HS-5 (cell line): ENCODE measurements at places on chromosomes 11 and 22.
A peak's percentile ranks its signal among the peaks of the same experiment; 100 is the strongest.

DNA sequence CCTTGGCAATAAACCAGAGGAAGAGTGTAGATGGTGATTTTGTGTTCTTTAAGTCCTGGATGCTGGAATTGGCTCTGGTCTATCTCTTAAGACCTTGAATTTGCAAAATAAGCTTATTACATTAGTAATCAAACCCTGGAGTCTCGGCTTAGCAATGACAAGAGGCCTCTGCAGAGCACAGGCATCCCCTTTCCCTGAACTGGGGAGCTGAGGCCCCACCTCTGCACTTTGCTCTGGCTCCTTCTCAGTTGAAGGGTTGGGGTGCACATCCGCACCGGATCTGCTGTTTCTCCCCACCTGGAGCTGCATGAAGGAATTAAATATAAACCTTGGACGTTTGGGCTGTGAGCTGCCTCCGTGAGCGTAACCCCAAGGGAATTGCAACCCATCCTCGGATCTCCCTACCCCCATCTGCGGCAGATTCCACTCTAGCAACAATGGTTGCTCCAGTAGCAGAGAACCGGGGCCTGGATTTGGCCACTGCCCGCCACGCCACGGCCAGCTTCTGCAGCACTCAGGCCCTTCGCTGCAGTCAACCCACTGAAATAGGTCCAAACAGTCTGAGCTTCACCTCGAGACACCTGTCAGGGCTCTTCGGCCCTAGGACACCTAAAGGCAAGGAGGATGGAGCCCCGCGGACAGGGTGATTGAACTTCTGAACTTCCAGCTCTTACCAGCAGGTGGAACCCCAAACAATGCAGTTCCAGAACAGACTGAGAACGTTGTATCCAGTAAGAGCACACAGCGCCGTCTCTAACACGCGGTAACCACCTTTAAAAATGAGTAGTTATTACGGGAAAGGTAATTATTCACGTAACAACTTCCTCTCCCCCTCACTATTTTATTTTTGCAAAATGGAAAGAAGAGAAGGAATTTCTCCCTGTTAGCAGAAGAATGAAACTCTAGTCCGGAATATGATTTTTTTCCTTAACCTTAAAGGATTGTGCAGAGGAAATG lies 54.8 kb upstream of the CAPRIN1 start:
- peak; percentile 38 for DNase-seq

DNA sequence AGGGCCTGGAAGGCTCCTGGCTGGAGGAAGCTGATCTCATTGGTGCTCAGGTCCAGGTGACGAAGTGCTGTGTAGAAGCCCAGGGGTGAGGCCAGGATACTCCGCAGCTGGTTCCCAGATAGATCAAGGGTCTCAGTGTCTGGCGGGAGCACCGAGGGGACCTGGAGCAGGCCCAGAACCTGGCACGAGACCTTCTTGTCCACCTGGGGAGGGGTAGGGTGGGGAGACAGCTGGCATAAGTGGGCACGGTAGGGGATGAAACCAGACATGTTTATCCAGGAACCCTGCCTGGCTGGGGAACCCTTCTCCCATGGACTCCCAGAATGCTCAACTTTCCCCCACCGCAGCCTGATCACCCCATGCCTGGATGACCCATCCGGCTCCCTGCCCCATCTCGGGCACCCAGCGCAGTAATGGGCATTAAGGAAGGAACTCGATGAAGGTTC lies 9.2 kb downstream of the LRRC32 start:
- no peak for DNase-seq

- no peak for DNase-seq
These were observed 114.5 kb downstream of the NAT10 start for GRCh38 chr11:34219941-34220370.

GRCh38 chr11:43756575-43756974 lies 76.0 kb downstream of the HSD17B12 start:
- DNase-seq, result no peak

- DNase-seq, result no peak
These were observed 186.8 kb downstream of the TMEM135 start for GRCh38 chr11:87224486-87224885.

GRCh38 chr22:44344407-44344806 lies 31.7 kb upstream of the SHISAL1 start:
- no peak for DNase-seq

GRCh38 chr22:48490500-48491411 lies 1336.9 kb downstream of the BRD1 start:
- no peak for DNase-seq

DNA sequence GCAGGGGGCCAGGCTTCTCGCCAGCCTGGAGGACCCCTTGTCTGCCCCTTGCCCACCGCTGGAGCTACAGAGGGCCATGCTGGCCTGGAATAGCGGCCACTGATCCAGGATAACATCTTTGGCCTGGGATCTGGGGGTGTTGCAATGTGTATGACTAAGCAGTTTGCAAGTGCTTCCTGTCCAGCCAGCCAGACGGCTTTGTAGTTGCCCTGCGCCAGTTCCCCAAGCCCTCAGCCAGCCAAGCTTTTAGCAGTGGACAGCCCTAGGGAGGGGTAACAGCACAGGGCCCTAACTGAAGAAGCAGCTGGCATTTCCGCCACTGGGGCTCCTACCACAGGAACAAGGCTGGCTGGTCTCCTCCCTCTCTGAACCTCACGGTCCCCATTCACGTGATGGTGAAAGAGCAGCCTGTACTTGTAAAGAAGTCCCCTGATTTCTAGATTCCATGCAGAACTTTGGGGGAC lies 32.1 kb downstream of the UQCR10 start:
- peak; percentile 85 for DNase-seq

- no peak for DNase-seq
These were observed 2.9 kb downstream of the BCR start for GRCh38 chr22:23183061-23183698.

DNA sequence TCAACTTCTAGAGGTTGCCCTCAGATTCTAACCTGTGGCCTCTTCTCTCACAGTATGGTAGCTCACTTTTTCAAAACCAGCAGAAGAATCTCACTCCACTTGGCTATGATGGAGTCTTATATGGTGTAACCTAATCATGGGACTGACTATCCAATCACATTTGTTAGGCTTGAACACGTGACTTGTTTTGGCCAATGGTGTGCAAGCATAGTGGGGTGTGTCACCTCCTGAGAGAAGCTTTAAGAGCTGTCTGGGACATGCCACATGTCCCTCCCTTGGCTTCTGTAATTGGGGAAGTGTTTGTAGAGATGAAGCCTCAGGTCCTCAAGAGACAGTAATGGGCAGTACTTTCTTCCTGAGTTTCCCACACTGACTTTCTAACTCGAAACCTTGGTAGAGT lies 12.8 kb upstream of the SMIM38 start:
- DNase-seq, result no peak

- no peak for DNase-seq
These were observed 31.8 kb downstream of the PRDM11 start for GRCh38 chr11:45178223-45178622.

DNA sequence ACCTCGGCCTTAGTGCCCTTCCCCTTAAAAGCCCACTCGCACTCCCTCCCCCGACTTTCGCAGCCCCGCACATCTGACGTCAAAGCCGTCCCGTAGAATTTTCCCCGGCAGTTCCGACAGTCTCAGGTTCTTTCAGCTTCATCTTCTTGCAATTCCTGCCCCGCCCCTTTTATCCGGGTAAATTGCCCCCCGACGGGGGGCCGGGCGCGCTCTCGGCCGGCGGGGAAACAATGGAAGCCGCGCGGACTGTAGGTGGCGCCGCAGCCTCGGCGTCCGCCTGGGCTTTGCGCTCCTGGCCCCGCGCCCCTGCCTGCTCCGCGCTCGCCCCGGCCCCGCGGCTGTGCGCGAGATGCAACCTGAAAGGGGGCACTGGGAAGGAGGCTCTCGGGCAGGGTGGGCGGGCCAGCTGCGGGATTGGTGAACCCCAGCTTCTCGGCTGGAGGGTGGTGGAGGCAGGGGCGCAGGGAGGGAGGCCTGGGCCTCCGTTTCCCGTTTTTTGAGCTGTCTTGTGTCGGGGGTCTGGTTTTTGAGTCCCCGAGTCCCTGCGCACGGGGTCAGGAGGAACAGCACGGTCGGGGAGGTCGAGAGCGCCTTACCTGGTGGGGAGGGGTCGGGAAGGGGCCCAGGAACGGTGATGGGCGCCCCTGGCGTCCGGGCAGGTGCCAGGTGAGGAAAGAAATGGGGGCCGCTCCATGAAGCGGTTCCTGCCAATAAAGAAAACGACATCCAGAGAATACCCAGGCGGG lies 859 bp upstream of the FGF19 start:
- DNase-seq, result no peak

DNA sequence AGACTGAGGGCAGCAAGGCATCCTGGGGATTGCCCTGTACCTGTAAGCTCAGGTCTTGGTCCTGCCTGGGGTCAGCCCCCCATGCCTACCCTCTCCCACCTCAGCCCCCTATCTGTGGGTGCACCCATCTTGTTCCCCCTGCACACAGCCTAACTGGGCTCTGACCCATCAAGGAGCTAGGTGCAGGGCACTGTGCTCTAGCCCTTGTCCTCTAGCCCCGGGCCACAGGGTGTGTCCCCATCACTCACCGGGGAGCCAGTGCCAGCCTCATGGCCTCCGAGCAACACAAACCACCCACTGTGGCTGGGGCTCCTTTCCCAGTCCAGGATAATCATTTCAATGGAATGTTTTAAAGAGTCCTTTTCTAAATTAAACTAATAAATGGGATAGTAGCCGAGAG lies 293.9 kb upstream of the PLET1 start:
- no peak for DNase-seq

- no peak for DNase-seq
These were observed 26.5 kb upstream of the ATXN10 start for GRCh38 chr22:45645150-45645525.

DNA sequence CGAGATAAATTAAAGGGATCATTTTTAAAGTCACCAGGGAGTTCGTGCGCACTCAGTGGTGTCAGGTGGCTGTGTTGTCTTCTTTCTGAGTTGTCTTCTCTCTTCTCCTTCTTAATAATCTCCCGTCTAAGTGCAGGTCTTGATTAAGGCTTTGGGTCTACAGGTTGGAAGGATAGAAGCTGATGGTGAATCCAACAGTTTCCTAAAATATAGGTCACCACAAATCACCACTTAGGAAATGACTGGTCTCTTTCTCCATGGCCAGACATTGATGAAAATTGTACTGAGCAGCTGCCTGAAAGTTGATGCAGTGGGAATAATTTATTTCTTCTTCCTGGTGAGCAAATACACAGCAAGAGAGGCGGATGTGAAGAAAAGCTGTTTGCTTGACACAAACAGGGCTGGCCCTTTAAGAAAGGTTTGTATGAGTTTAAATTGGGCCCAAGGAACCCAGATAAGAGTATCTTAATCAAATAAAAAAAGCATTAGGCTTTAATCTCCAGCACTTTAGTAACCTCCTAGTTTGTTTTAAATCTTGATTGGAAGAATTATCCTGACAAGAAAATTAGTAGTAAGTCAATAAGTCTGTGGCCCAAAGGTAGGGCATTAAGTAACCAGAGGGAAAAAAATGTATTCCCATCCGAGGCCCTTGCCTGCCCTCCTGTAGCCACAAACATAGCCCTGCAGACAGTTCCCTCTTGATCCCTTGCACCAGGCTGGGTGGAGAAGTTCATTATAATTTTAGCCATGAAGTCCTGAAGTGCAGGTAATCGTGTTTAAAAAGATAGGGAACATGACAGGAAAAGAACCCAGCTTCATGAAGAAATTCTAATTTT lies 245.8 kb downstream of the KIRREL3 start:
- DNase-seq, result no peak

DNA sequence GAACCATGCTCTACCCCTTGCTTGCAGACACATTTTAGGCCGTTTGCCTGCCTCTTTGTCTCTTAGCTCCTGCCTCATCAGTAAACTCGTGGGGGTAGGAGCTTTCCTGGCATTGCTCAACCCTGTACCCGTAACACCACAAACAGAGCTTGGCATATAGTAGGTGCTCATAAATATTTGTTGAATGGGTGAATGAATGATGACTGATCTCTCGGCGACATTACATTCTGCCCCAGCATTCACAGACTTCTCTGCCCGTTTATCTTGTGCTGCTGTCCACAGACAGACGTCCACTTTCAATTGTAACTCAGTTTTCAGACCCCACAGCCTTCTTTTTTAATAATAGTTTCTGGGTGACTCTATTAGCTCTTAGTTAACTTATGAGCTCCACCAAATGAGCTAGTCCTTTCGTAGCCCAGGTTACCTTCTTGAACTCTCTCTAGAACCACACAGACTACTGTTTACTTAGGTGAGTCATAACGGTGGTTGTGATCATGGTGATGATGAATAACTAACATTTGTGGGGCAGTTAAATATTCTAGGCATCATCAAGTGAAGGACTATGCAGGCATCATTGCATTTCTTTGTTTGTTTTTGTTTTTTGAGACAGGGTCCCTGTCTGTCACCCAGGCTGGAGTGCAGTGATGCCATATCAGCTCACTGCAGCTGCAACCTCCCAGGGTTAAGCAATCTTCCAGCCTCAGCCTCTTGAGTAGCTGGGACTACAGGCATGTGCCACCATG lies 188.4 kb downstream of the ADAMTS15 start:
- no peak for DNase-seq

DNA sequence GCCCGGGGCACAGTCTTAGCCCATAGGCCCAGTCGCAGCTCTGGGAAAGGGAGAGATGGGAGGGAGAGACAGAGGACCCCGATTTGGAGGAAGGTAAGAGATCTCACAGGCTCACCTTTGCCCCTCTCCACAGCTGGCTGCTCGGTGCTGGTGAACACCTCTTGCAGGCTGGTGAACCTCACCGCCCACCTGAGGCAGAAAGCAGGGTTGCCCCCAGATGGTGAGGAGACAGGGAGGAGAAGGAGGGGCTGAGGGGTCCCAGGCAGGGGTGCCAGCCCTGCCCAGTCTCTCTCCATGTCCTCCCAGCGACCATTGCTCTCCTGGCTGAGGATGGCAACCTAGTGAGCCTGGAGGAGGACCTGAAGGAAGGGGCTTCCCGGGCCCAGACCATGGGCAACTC lies 1.2 kb downstream of the C22orf15 start:
- no peak for DNase-seq

DNA sequence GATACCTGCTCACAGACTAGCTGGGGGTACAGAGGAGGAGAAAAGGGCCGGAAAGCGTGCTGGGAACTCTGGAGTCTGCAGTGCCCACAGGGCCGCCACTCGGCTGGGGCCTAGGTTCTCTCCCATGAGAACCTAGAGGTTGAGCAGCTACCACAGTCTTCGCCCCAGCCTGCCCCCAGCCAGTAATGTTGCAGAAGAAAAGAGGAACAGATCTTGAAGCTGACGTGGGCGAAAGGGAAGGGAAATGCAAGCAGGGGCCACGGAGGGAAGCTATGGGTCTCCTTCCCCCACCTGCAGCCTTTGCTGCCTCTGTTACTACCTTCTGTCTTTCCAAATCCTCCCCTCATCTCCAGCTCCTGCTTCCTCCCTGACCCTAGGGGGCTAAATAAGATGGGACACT lies 28.8 kb upstream of the P2RY2 start:
- DNase-seq, result no peak

DNA sequence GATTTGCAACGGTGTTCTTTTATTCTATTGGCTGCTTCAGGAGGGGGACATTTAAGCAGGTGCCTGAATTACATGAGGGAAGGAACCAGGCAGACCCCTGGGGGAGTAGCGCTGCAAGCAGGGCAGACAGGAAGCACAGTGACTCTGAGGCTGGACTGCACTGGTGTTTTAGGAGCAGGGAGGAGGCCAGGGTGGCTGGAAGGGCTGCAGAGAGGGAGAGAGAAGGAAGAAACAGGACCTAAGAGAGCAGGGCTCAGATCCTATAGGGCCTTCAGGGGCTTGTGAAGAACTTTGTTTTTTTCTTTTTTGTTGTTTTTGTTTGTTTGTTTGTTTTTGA lies 62.5 kb upstream of the SORL1-AS1 start:
- DNase-seq, result no peak

- DNase-seq, result no peak
These were observed 317.8 kb downstream of the NTM start for GRCh38 chr11:131688048-131688693.
